Hippocampal formation (tissue), 2 donors: ENCODE measurements at places on chromosomes 4 and X.

- DNase-seq = no peak
These were observed 37.2 kb upstream of the PTPN13 start for GRCh38 chr4:86556791-86557415.

- no peak for DNase-seq
These were observed 318.9 kb upstream of the PPP1R2C start for GRCh38 chrX:43096830-43097229.

- DNase-seq = peak; percentile 10
These were observed 27.0 kb downstream of the MAGEE1 start for GRCh38 chrX:76454456-76454927.

GRCh38 chrX:112774651-112775293, 65.9 kb downstream of the AMOT start:
- no peak for DNase-seq
